ENCODE measurements at places on chromosomes 12 and 14. TPM values are rescaled to one million over a fixed set of nuclear protein-coding genes. Genes with fewer than 3 reads are reported as not detected.

The OR10A7 gene
- not detected for total RNA-seq

The CABP1 gene
- 0.47 TPM for total RNA-seq

The CEBPE gene
- not detected for total RNA-seq

The ACVR1B gene
- total RNA-seq: 18.9 TPM

The CDH24 gene
- total RNA-seq: 15.0 TPM

The RNU4-1 gene
- under 0.01 TPM for total RNA-seq

The SLC35F4 gene
- total RNA-seq: not detected

The GDF3 gene
- total RNA-seq: not detected

The ARMH4 gene
- 23.0 TPM for total RNA-seq

DNA sequence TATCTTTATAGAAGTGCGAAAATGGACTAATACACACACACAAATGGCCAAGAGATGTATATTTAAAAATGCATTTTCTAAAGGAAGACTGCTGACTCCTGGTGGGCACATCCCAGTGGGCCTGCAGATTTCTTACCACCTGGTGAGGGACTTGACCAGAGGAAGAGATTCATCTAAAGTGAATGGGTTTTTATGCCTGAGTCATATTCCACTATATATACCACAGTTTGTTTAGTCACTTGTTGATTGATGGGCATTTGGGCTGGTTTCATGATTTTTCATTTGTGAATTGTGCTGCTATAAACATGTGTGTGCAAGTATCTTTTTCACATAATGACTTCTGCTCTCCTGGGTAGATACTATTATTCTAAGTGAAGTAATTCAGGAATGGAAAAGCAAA, 277.3 kb downstream of the SLC16A7 start:
- H3K4me1 ChIP-seq: no peaks in the 10 kb centered on the region
- no peak overlapping the region for H3K4me3 ChIP-seq
- no peaks in the 10 kb centered on the region for H3K27me3 ChIP-seq
- H3K27ac ChIP-seq: no peak overlapping the region
- H3K36me3 ChIP-seq: no peaks in the 10 kb centered on the region
- DNase-seq: no peak

DNA sequence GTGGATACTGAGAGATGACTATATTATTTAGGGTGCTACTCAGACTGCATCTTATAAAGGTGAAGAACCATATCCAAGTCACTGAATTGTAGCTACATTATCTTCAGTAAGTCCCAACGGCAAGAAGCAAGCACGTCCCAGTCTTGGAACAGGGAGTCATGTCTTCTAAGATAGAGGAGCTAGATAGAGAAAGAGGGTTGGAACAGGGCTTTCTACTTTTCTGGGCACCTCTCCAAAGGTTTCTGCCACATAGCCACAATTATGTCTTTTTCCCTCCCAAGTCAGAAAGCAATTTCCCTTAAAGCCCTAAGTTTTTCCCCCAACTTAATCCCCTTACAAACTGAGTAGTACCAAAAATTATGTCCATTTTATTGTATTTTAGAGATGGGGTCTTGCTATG, 22.4 kb downstream of the MAPK1IP1L start:
- no peaks in the 10 kb centered on the region for H3K27me3 ChIP-seq
- no peaks in the 10 kb centered on the region for H3K36me3 ChIP-seq
- no peak overlapping the region for H3K4me3 ChIP-seq
- H3K4me1 ChIP-seq: peaks cover 12% of the 10 kb centered on the region

- peaks cover 9% of the 10 kb centered on the region for H3K4me1 ChIP-seq
- no peak overlapping the region for H3K27ac ChIP-seq
- peak; percentile 51 for DNase-seq
- no peaks in the 10 kb centered on the region for H3K27me3 ChIP-seq
Measured at GRCh38 chr12:6074979-6075585, 49.4 kb downstream of the VWF start.

GRCh38 chr14:101355284-101355683, 206.0 kb upstream of the DIO3 start:
- no peak for DNase-seq
- H3K4me1 ChIP-seq: peaks cover 11% of the 10 kb centered on the region
- H3K27ac ChIP-seq: no peak overlapping the region

- H3K27ac ChIP-seq: no peak overlapping the region
- no peak for DNase-seq
- H3K4me3 ChIP-seq: no peak overlapping the region
- H3K4me1 ChIP-seq: no peaks in the 10 kb centered on the region
Measured at GRCh38 chr14:33404054-33404453, 465.4 kb downstream of the NPAS3 start.

GRCh38 chr12:124678421-124678893, 111.0 kb upstream of the NCOR2 start:
- no peaks in the 10 kb centered on the region for H3K27me3 ChIP-seq
- peaks cover 13% of the 10 kb centered on the region for H3K4me1 ChIP-seq
- no peak overlapping the region for H3K27ac ChIP-seq
- H3K4me3 ChIP-seq: no peak overlapping the region
- DNase-seq: no peak

DNA sequence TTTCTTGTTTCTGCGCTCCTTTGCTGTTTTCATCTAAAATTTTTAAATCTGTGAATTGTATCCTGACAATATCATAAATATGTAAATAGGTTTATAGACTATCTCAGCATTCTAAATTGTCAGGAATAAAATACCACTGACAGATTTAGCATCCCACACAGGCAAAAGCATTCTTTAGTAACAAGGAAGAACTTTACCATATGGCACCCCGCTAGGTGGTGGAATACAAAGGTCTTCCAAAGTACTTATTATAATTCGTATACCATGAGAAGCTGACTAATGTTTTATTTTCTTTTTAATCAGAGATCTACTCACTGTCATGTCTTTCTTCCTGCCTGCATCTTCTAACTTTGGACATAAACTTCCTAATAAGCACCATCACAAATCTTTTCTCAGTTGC, 328.8 kb upstream of the NOVA1 start:
- H3K27me3 ChIP-seq: no peaks in the 10 kb centered on the region
- H3K4me1 ChIP-seq: no peaks in the 10 kb centered on the region
- no peaks in the 10 kb centered on the region for H3K36me3 ChIP-seq
- H3K4me3 ChIP-seq: no peak overlapping the region

GRCh38 chr14:35407306-35407630, 2.7 kb upstream of the NFKBIA start:
- H3K36me3 ChIP-seq: no peaks in the 10 kb centered on the region
- no peak overlapping the region for H3K27ac ChIP-seq
- H3K4me1 ChIP-seq: peaks cover 7% of the 10 kb centered on the region
- H3K27me3 ChIP-seq: no peaks in the 10 kb centered on the region

DNA sequence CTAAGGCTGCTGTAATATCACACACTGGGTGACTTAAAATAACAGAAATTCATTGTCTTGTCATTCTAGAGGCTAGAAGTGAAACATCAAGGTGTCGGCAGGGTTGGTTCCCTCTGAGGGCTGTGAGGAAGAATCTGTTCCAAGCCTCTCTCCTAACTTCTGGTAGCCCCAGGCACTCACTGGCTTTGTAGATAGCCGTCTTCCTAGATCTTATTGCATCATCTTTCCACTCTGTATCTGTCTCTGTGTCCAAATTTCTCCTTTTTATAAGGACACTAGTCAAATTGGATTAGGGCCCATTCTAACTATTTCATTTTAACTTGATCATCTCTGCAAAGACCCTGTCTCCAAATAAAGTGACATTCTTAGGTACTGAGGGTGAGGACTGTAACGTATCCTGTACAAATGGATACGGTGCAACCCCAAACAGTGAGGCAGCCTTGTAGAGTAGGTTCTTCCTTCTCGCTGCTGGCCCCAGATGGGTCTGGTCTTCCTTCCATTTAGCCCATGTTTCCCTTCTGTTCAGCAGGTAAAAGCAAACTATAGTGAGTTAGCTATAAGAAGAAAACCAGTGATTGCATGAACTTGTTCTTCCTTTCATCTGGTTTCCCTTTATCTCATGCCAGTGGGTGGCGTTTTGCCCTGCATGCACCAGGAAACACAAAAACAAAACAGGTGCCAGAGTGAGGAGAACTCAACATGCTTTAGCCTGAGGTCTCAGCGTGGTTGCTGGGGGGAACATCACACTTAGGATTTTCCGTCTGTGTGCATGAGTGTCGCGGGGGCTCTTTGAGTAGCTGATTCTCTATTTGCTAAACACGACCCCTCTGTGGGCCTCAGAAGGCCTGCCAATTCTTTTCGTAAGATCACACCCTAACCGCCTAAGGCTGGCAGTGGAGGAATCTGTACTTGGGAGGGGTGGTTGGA, 19.5 kb downstream of the TTC9 start:
- H3K36me3 ChIP-seq: no peaks in the 10 kb centered on the region
- no peak for DNase-seq
- H3K4me3 ChIP-seq: no peak overlapping the region
- H3K4me1 ChIP-seq: peaks cover 16% of the 10 kb centered on the region

DNA sequence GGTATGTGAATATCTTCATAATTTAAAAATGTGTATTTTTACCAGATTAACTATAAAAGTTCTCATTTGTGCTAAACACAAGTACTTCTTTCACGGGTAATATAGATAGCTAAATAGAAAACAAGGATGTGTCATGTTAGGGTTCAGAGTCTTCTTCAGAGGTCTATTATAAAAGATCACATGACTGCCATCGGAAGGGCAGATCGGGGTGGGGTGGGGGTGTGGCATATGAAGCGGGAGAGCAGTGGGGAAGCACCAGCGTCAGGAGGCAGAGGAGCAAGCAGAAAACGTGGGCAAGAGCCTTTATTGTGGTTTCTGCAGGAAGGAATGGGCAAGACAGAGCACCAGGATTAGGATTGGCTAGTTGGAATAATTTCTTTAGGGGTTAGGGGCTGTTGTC, 63.7 kb upstream of the DNM1L start:
- H3K4me3 ChIP-seq: no peak overlapping the region
- H3K27me3 ChIP-seq: no peaks in the 10 kb centered on the region
- peaks cover 19% of the 10 kb centered on the region for H3K36me3 ChIP-seq
- no peaks in the 10 kb centered on the region for H3K4me1 ChIP-seq

GRCh38 chr14:76131071-76131965, 20.4 kb upstream of the GPATCH2L start:
- peaks cover 66% of the 10 kb centered on the region for H3K27me3 ChIP-seq
- no peak overlapping the region for H3K27ac ChIP-seq
- no peak overlapping the region for H3K4me3 ChIP-seq
- peaks cover 18% of the 10 kb centered on the region for H3K4me1 ChIP-seq
- no peaks in the 10 kb centered on the region for H3K36me3 ChIP-seq
- peak; percentile 31 for DNase-seq

- H3K36me3 ChIP-seq: no peaks in the 10 kb centered on the region
- H3K27ac ChIP-seq: peak overlapping the region; percentile 35
- H3K4me3 ChIP-seq: no peak overlapping the region
- H3K27me3 ChIP-seq: no peaks in the 10 kb centered on the region
Measured at GRCh38 chr12:6608592-6609281, 1.6 kb upstream of the CHD4 start.

GRCh38 chr14:104099096-104100041, 13.9 kb downstream of the ASPG start:
- no peak overlapping the region for H3K27ac ChIP-seq
- peaks cover 2% of the 10 kb centered on the region for H3K4me1 ChIP-seq
- H3K27me3 ChIP-seq: no peaks in the 10 kb centered on the region

DNA sequence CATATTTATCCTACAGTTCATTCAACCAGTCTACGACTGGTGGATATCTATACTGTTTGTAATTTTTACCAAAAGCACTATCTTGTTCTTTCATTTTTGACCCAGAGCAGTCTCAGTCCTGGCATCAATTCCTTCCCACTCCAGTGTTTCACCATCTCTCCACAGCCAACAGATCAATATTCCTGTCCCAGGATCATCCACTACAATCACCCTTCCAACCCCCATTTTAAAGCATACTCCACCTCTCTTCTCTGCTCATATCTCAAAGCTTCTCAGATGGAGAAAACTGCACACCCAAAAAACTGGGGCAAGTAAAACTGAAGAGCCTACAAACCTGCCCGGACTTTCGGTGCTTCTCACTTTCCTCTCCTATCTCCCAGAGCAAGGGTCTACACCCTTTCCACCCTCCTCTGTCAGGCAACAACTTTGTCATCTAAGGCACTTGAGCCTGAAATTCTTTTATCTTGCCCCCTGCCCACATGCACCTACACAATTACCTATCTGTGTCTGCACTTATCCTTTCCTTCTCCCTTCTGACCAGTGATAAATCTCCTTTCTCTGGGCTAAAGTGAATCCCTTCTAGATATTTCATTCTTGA, 4.1 kb upstream of the PIP4K2C start:
- no peak for DNase-seq
- no peaks in the 10 kb centered on the region for H3K36me3 ChIP-seq
- no peak overlapping the region for H3K4me3 ChIP-seq

- H3K27ac ChIP-seq: no peak overlapping the region
- H3K4me3 ChIP-seq: no peak overlapping the region
- no peaks in the 10 kb centered on the region for H3K27me3 ChIP-seq
- H3K4me1 ChIP-seq: peaks cover 8% of the 10 kb centered on the region
- no peak for DNase-seq
Measured at GRCh38 chr12:124474709-124475108, 92.7 kb downstream of the NCOR2 start.

DNA sequence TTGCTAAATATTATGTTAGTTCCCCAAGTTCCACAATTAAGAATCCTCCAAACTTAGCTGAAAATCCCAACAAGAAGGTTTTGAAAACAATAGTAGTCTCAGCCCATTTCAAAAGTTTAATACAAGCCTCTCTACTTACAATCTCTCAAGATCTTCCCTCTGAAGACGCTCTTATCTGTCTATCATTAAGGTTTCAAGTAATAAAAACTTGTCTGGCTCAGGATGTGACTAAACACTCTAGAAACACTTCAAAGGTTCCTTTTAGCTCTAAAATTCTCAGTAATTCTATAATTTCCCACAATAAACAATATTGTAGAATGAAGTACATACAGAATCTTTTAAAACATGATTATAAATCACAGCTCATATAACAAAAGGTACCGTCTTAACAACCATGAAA, 16.3 kb downstream of the YAF2 start:
- no peak overlapping the region for H3K27ac ChIP-seq
- H3K4me3 ChIP-seq: no peak overlapping the region
- H3K36me3 ChIP-seq: peaks cover 7% of the 10 kb centered on the region
- DNase-seq: no peak
- no peaks in the 10 kb centered on the region for H3K27me3 ChIP-seq

- H3K27me3 ChIP-seq: no peaks in the 10 kb centered on the region
- H3K36me3 ChIP-seq: no peaks in the 10 kb centered on the region
- DNase-seq: no peak
Measured at GRCh38 chr12:10027311-10027710, 3.2 kb upstream of the CLEC9A start.

GRCh38 chr14:81727218-81727617, 193.6 kb upstream of the SEL1L start:
- H3K27me3 ChIP-seq: no peaks in the 10 kb centered on the region
- no peaks in the 10 kb centered on the region for H3K36me3 ChIP-seq
- H3K27ac ChIP-seq: no peak overlapping the region
- no peak overlapping the region for H3K4me3 ChIP-seq

- peak overlapping the region; percentile 94 for H3K4me3 ChIP-seq
- H3K4me1 ChIP-seq: peaks cover 20% of the 10 kb centered on the region
- H3K27me3 ChIP-seq: no peaks in the 10 kb centered on the region
- peak overlapping the region; percentile 98 for H3K27ac ChIP-seq
- H3K36me3 ChIP-seq: peaks cover 3% of the 10 kb centered on the region
Measured at GRCh38 chr12:15883536-15883935, 1.3 kb downstream of the STRAP start.

- H3K4me1 ChIP-seq: no peaks in the 10 kb centered on the region
- H3K4me3 ChIP-seq: no peak overlapping the region
- H3K27me3 ChIP-seq: no peaks in the 10 kb centered on the region
- no peaks in the 10 kb centered on the region for H3K36me3 ChIP-seq
- DNase-seq: no peak
- no peak overlapping the region for H3K27ac ChIP-seq
Measured at GRCh38 chr12:9922429-9922828, 9.7 kb downstream of the CLEC2A start.

Measured in neural progenitor cell (in vitro differentiated cells).